ENCODE measurements at places on chromosomes 4 and X.

DNA sequence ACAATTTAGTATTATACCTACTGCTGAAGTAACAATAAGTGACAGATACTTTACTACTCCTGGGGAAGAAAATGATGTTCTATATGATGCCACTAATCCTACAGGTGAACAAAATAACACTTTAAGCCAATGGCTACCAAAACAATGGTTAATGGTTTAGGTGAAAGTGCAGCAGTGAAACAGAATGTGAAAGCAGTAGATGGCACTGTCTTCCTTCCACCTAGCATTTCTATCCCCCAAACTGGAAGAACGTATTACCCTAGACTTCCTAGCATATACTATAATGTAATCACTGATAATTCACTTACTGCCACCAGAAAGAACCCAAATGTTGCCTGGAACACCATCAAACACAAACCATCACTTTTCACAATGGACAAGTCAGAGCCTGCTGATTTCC lies 18.9 kb upstream of the CABS1 start:
- no peak for DNase-seq

DNA sequence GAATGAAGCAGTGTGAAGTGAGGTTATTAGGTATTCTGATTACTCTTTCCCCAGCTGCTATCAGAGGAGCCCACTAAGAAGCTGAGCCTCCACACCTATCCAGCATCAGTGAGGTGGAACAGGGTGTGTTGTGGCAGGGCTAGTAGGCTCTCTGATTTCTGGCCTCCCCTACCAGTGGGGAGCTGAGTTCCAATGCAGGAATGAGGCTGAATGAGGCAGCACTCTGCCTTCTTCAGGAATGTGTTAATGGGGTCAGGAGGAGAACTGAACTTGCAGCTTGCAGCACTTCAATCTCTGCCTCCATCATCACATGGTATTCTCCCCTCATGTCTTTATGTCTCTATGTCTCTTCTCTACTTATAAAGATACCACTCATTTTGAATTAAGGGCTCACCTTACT lies 26.9 kb downstream of the SOX3 start:
- DNase-seq, result no peak

DNA sequence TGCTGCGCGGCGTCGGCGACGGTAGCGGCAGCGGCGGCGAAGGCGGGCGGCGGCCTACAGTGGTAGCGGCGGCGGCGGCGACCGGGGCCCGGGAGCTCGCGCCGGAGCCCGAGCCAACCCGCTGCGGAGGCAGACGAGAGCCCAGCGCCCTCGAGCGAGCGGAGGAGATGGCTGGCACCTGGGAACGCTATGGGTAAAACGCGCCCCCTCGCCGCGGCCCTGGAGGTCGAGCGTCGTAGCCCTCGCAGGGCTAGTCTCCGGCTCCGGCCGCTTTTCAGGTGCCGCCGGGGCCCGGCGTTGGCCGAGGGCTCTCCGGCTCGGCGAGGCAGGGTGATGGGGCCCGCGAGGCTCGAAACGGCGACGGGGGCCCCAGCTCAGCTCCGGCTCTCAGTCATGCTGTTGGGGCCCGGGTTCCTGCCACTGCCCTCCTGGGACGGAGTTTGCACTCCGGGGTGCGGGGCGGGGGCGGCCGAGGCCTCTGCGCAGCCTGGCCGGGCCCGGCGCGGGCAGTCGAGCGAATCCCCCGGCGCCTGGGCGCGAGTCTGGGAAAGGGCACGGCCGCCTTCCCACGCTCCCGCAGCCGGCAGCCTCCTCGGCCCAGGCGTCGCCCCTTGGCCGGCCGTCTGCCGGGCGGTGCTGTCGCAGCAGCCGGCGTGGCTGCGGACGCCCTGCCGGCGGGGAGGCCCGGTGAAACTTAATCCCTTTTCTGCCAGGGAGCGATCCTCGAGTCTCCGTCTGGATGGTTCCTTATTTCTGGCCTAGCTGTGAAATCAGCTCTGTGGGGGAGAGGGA lies 768 bp downstream of the MID2 start:
- no peak for DNase-seq

DNA sequence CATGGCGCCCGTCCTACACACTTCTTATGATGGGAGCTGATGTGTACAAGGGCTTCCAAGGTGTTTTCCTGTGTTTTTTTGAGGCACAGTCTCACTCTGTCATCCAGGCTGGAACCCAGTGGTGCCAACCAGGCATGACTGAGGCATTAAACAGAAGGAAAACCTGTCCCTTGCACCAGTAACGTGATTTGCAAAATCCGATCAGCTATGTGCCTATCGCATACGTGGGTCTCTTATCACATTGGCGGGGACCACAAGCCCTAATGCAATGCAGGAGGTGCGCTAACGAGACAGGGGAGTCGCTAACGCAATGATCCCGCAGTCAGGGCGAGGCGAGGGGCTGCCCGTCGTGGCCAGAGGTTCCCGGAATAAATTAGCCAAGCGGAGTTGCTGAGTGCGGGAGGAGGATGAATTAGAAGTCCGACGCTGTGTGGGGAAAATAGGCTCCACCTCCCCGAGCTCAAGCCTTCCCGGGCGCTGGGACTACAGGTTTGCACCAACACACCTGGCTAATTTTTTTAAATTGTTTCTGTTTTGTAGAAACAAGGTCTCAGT lies 162.7 kb downstream of the SHOX start:
- no peak for DNase-seq

GRCh38 chrX:19122641-19123009 lies 357 bp upstream of the ADGRG2 start:
- no peak for DNase-seq

GRCh38 chr4:174230680-174231079 lies 52.8 kb downstream of the FBXO8 start:
- no peak for DNase-seq

GRCh38 chr4:158873795-158874401 lies 105.1 kb downstream of the FNIP2 start:
- DNase-seq, result no peak

DNA sequence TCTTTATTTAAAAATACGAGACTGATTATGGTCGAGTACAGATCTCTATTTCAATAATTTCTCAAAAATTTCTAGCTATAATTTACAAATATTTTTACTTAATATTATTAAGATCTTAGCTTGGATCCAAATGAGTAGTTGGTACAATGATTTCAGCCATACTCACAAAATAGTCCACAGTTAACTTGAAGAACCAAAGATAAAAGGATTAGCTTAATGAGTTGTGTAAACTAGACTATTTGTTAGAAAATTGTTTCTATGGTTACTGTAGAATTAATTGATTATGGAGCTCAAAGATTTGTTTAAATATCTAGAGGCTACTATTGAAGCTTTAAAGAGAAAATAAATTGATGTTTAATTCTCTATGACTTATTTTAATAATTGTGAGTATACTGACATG lies 1.6 kb downstream of the UGT2B10 start:
- DNase-seq, result no peak

GRCh38 chrX:21946925-21947641 lies 6.6 kb downstream of the SMS start:
- DNase-seq, result no peak

GRCh38 chr4:31040106-31040505 lies 319.9 kb downstream of the PCDH7 start:
- no peak for DNase-seq

GRCh38 chrX:50469206-50469605 lies 1.4 kb downstream of the DGKK start:
- no peak for DNase-seq

DNA sequence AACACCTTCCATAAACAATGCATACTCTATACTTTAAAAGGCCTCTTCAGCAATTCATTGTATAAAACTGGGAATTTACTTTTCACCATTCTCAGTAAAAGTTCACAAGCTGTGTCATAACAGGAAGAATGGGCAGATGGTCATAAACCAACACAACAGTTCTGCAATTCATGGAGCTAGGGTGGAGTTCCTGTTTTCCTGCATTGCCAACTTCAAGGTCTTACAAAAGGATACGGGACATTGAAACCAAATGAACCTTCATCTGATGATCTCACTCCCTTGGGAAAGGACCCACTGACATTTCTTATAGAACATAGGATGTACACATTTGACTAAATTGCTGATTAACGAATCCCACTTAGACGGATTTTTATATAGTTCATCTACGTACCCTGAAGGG lies 4.1 kb downstream of the KDR start:
- no peak for DNase-seq

GRCh38 chr4:26826721-26827120 lies 33.9 kb upstream of the STIM2 start:
- no peak for DNase-seq

DNA sequence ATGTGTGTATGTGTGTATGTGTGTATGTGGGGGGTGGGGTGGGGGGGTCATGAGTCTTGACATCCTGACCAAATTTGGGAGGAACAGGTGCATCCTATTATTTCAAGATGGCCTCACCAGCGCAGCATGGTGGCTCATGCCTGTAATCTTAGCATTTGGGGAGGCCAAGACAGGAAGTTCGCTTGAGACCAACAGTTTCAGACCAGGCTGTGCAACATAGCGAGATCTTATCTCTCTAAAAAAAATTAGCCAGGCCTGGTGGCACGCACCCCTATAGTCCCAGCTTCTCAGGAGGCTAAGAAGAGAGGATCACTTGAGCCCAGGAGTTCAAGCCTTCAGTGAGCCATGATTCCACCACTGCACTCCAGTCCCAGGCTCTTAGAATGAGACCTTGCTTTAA lies 47.0 kb upstream of the DHRSX start:
- no peak for DNase-seq

DNA sequence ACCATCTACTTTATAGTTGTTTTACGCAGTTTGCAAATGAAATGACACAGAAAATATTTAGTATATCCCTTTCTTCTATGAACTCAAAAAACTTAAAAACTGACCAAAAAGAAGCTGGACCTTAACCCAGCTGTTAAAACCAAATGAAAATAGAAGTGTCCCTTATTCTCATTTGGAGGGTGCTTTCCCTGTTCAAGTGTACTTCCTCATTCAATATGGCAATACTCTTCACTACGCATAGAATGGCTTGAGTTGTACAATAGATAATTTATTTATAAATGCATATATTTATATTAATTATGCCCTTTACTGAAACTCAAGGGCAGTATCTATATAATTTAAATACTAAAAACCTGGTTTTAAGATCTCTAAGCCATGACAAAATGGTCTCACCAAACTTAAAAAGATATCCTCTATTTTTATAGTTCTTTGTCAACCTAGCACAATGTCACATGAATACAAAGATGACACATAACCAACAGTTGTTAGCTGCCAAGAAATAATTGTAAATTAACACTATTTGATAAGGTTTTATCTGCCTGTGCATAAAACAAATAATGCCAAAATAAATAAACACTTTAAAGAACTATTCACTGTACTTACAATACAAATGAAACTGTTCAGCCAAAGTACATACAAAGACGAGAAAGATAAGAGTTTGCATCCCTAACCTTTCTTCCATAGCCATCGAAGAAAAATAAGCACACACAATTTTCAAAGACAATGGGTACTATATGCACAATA lies 25.2 kb downstream of the YTHDC1 start:
- no peak for DNase-seq

- DNase-seq, result no peak
Measured at GRCh38 chr4:40857956-40858355, 108.2 kb downstream of the NSUN7 start.

- DNase-seq, result no peak
Measured at GRCh38 chrX:41047878-41048534, 37.2 kb upstream of the USP9X start.

- no peak for DNase-seq
Measured at GRCh38 chr4:76459291-76459723, 24.3 kb downstream of the SHROOM3 start.

- no peak for DNase-seq
Measured at GRCh38 chr4:7089213-7089986, 21.5 kb upstream of the GRPEL1 start.

DNA sequence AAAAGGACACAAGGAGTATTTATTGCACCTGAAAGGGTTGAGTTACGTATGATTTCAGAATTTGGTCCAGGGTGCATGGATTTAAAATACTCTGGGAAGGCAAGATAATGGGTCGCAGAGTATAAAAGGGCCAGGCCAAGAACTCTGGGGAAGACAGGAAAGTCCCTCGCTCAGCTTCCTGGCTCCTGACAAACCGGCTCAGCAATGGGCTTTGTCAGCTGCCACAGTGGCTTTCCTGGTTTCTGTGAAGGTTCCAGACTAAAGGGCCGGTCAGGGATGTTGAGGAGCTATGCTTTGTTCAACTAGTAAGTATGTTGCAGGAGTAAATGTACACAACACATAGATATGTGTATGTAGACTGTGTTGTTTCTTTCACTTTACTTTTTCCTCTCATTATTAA lies 154.4 kb upstream of the ETNPPL start:
- no peak for DNase-seq

GRCh38 chrX:10341309-10341708 lies 184.5 kb downstream of the CLCN4 start:
- no peak for DNase-seq

- DNase-seq, result no peak
Measured at GRCh38 chrX:118448273-118448783, 47.3 kb upstream of the DOCK11 start.

DNA sequence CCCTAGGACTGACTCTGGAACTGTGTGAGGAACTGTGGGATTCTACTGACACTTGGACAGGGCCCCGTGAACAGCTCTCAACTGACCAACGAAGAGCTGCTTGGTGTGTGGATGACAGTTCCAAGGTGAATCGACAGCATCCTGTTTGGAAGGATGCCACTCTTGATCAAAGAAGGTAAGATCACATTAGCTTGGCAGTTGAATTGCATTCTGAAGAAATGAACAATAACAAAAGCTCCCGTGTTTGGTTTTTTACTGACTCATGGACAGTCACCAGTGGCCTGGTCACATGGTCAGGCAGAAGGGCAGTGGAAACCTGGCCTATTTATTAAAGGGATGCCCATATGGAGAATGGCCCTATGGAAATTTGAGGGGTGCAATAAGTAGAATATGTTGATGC lies 33.1 kb upstream of the GPR34 start:
- no peak for DNase-seq

DNA sequence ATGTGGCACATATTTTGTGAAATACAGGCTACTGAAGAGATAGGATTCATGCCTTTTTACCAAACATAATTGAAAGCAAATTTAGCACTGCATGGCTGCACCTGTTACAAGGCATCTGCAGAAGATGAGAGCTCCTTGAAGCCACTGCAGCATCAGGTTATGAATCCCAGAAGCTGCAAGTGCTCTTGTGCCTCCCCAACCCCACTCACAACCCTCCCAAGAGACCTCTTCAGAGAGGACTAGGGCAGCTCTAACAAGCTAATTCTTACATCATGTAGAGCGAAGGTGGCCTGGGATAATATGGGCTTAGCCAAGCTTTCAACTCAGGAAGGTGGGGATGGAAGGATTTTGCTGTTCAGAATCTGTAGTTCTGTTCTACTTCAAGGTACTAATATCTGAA lies 27.2 kb downstream of the MFAP3L start:
- no peak for DNase-seq

DNA sequence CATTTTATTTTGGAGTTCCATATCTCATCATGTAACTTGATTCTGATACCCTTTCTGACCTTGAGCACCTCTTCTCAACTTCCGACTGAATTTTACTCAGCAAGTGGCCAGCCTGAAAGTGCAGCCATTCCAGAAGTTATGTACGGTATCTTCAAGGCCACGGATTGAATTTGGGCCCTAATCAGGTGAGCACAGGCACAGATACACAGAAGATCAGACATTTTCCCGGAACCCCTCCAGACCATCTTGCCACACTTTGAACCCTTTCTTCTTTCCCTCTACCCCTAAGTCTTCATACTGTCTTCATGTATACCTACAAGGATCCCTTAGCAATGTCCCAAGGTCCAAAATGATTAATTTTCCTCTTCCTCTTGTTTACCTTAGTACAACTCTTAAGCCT lies 108.2 kb downstream of the FNIP2 start:
- DNase-seq, result no peak

Measured in activated CD4-positive, CD25-positive, alpha-beta regulatory T cell treated with anti-CD3 and anti-CD28 coated beads, Interleukin-2, amount 50 U/mL, for 16 hours (primary cell).